ENCODE measurements at places on chromosomes 7 and 10. TPM values are rescaled to one million over a fixed set of nuclear protein-coding genes. Genes with fewer than 3 reads are reported as not detected.

Gene ADRA2A
- 1.5 TPM for total RNA-seq

Gene LRGUK
- 0.43 TPM for total RNA-seq

GRCh38 chr10:96152437-96152836 is 22.3 kb downstream of the ZNF518A start:
- DNase-seq = no peak

- DNase-seq = peak; percentile 52
Observed at GRCh38 chr7:51067757-51068156, 248.9 kb downstream of the COBL start.

- no peak for DNase-seq
Observed at GRCh38 chr10:1368842-1369171, 312.6 kb downstream of the WDR37 start.

Gene NUTM2E
- 0.50 TPM for total RNA-seq

- DNase-seq = peak; percentile 6
Observed at GRCh38 chr10:82411416-82411815, 536.4 kb downstream of the NRG3 start.

DNA sequence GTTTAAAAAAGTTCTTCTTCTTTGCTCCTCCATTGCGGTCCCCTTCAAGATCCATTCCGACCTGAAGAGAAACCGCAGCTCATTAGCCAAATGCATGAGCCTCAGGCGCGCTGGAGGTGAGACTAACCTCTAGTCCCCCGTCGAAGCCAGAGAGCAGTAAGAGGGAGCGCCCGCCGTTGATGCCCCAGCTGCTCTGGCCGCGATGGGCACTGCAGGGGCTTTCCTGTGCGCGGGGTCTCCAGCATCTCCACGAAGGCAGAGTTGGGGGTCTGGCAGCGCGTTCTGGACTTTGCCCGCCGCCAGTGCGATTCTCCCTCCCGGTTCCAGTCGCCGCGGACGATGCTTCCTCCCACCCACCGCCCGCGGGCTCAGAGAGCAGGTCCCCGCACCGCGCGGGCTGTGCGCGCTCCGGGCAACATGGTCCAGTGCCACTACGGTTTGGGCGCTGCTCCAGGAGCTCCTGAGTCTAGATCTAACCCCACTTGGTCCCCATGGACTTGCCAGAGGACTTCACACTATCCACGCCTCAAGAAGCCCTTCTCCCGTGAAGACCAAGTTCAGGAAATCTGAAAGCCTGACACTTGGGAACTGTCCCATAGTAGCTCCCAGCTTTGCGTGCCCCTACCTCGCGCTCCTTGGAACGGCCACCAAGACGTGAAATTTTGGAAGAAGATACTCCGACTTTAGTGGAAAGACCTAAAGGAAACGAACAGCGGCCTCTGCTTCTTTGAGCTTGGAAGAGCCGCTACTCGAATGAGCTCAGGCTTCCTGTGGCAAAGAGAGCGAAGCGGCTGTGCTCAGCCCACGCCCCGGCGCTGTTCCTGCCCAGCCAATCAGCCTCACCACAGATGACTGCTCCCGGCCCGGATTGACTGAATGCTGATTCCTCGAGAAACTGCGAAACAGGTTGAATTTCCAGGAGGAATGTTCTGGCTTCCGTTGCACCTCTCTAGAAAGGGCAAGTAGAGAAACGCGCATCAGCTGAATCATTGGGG is at the start of gene ABCB1:
Gene ABCB1 (minus strand): TSS at position 755 of the 995 bp plus-strand sequence. CDS start 700 bp downstream, at position 55.
- peak; percentile 66 for DNase-seq

Gene SEMA3C
- total RNA-seq = 193 TPM

DNA sequence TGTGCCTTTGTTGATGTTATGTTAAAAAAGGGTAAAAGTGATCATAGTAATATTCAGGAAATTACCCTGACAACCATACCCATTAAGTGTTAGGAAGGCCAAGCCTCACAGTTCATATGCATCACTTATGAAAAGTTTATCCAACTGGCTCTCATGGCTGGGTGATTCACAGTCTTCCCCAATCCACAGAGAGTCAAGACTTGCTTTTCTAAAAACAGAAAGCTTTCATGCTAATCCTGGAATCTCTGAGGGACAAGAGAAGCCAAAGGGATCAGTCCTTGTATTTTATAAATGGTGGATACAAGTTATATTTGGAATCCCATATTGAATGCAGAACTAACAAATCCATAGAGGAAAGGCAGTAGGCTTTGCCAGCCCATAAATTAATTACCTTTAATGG is 218.3 kb downstream of the JAZF1 start:
- no peak for DNase-seq

Gene WIPF3
- total RNA-seq = 1.0 TPM

GRCh38 chr7:64046041-64046389 is 781 bp downstream of the ZNF727 start:
- no peak for DNase-seq

DNA sequence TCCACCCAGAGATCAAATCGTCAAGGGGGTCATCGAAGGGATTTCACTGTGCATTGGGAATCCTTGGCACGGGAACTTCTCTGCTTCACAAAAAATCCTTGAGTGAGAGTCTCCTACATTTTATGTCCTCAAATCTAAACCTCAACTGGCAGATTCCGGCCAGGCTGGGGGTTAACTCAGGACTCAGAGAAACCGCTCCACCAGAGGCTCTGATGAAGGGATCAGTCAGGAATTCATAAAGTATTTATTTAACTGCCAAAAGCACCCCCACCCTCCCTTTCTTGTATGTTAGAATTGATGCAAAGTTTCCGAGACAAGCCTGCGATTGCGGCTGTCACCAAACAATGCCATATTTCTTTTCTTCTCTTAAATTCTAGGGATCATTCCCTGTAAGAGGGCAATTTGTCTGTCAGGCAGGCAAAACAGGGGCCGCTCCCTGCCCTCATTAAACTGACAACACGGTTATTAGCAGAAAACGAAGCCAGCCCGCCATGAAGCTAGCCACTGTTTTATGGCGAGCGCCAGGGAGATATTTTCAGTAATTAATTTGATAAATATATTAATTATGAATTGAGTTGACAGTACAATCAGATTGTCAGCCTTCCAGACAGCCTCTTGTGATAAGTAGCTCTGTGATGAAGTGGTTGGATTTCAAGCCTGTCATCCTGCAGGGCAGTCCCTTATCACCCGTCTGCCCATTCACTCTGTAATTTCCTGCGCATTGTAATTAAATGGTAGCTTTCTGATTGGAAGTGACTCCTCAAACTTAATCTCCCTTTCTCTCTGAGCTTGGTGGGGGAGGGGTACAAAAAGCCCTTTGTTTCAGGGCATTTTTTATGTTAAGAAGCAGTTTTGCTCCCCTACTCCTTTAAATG is 153.0 kb upstream of the GPR26 start:
- no peak for DNase-seq

DNA sequence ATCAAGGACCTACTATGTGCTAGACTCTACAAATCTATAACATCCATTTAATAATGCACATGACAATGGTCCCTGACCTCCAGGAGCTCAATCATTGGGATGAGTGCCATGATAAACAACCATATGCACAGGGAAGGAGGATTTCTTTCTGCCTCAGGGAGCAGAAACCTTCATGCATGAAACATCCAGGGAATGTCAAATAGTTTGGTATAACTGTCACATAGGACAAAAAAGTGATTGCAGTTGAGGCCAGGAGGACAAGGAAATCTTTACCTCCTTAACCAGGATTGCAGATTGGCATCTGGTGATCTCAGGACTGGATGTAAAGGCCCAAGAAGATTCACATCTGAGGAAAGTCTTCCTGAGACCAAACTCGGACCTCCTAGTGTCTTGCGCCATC is 993.1 kb downstream of the KCNMA1 start:
- DNase-seq = no peak

Gene TLX1
- not detected for total RNA-seq

GRCh38 chr7:98202367-98203195 is 8.7 kb upstream of the BHLHA15 start:
- no peak for DNase-seq

Gene RAB19
- total RNA-seq = 0.50 TPM

DNA sequence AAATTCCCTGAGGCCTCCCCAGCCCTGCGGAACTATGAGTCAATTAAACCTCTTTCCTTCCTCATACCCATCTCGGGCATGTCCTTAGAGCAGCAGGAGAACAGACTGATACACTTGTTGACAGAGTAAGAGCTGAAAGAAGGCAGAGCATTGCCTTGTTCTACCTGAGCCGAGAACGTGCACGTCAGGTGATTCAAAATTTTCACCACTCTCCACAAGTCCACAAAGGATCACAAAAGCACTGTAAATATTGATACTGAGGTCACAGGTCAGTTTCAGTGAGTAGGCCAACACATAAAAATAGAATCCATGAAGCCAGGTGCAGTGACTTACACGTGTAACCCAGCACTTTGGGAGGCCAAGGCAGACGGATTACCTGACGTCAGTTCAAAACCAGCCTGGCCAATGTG is 27.8 kb downstream of the DCLRE1C start:
- DNase-seq = no peak
